Activated CD4-positive, alpha-beta T cell treated with anti-CD3 and anti-CD28 coated beads, Interleukin-2, amount 50 U/mL, for 4 hours (primary cell): ENCODE measurements at places on chromosomes 13 and 19.
A peak's percentile ranks its signal among the peaks of the same experiment; 100 is the strongest.

DNA sequence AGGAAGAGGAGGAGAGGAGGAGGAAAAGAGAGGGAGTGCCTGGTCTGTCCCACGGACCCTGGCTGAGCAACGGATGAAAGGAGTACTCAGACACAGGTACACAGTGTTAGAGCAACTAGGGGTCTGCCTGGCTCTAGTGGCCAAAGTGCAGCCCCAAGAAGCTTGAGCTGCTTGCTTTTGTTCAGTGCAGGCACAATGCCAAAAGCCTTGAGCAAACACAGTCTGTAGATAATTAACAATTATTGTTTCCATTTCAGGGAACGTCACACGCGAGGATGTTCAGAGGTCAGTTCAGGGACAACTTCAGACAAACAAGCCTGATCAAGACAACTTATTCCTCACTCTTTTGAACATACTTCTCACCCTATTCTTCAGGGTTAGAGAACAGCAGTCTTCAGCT, 32.2 kb upstream of the ZNF726 start:
- DNase-seq = no peak

- no peak for DNase-seq
Measured at GRCh38 chr19:40601134-40601974, at the start of gene LTBP4. TSS of gene LTBP4 (plus strand) at chr19:40601369. CDS start at chr19:40601388, 19 bp downstream.

DNA sequence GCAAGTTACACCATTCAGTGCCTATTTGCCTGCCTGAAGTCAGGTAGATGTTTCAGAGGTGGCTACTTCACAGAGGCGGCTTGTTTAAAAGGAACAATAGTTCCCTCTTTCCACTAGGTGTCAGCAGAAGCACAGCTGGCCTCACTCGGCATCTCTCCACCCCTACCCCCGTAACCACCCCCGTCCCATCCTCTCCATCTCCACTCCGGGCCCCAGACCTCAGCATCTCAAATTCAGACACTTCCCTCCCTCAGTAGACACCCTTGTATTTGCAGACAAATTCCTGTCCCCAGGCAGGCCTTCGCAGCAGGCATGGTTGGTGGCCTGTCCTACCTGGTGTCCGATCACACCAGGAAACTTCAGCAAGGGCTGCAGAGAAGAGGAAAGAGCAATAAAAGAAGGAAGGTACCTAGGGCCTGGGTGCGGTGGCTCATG, 9.1 kb upstream of the DPP9 start:
- DNase-seq = peak; percentile 49

- DNase-seq = no peak
Measured at GRCh38 chr19:32750441-32751055, 31.0 kb downstream of the TDRD12 start.

GRCh38 chr13:23505007-23505406, 65.2 kb upstream of the TNFRSF19 start:
- no peak for DNase-seq

GRCh38 chr19:48997972-48998371, 4.3 kb downstream of the RUVBL2 start:
- peak; percentile 36 for DNase-seq

DNA sequence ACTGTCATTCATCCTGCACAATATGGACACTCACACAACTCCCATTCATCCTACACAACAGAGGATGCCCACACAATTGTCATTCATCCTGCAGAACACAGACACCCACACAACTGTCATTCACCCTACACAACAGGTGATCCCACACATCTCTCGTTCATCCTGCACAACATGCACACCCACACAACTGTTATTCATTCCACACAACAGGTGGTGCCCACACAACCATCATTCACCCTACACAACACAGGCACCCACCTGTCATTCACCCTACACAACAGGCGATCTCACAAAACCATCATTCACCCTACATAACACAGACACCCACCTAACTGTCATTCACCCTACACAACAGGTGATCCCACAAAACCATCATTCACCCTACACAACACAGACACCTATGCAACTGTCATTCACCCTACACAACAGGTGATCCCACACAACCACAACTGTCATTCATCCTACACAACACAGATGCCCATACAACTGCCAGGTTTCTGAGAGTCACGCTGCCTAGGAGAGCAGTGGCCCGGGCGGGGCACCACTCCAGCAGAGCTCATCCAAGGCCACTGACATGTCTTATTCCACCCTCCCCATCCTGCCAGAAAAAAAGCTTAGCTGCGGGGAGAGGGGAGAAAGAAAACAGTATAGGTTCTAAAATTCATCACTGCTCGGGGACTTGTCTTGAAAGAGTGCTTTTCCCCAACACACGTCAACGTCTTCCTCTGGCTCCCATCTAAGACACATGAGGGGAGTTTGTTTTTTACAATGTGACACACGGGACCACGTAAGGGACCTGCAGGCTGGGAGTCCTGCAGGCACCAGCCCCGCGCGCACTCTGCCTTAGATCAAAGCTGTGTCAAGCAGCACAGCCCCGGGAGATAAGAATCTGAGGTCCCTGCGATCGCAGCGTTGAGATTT, 44.0 kb downstream of the KLF2 start:
- DNase-seq = peak; percentile 58

- no peak for DNase-seq
Measured at GRCh38 chr19:47188507-47189033, 42.4 kb downstream of the BBC3 start.

DNA sequence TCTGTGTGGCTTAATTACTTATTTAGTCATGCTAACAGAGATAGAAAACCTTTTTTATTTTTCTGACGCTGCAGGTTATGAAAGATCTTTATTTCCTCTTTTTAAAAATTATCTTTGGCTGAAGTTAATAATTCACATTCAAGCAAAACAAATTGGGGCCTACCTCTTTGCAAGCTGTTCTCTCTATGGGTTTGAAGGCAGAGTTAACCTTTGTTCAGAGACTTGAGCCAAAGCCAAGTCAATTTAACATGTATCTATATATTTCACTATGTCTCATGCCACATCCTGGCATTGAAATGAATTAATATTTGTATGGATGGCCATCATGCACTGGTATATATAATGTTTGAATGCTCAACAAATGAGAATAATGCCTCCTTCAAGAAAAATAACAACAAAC, 677.3 kb upstream of the GPC6 start:
- DNase-seq = no peak

DNA sequence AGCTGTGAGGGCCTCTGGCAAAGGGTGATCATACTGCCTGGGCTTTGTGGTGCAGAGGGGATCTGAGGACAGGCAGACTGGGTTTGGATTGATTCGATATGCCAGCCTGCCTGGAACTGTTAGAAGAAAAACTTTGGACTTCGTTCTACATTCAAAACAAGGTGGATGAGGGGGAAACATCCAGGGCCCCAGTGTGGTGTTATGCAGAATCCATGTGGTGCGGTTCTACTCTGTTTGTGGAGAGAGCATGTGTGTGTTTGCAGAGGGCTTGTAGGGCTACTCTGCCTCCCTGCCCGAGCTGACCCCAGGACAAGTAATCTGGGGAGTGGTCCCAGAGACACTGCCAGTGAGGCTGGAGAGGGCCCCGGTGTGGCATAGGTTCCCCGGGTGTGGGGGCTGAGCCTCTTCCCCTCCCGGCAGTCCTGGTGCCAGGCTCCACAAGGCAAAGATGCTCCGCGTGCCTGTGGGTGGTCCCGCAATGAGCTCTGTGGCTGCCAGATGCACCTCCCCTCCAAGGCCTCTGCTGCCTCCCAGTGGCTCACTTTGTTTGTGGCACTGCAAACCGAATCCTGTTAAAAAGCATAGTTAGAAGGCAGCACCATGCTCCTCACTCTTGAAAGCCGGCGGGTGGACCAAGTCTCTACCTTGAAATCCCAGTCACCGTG, 22.3 kb upstream of the TFDP1 start:
- DNase-seq = peak; percentile 24

- no peak for DNase-seq
Measured at GRCh38 chr19:2113439-2114211, 16.9 kb downstream of the IZUMO4 start.

DNA sequence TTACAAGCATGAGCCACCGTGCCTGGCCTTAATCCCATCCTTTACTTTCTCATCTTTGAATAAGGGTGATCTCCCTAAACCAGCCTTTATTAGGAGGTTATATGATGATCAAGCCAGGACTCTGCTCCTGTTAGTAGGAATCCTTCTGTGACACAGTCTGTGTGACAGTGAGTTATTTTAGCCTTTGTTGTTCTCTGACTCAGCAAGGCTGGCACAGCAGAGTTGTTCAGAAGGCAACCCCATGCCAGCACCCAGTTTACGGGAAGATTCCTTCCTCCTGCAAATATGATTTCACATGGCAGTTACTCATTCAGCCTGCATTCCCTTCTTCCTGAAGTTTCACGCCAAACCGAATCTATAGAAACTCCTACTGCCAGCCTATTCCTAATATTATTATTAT, 10.5 kb upstream of the MIER2 start:
- DNase-seq = no peak
